WTC11 (cell line): ENCODE measurements at places on chromosomes 5 and 9. TPM values are rescaled to one million over a fixed set of nuclear protein-coding genes. Genes with fewer than 3 reads are reported as not detected.

DNA sequence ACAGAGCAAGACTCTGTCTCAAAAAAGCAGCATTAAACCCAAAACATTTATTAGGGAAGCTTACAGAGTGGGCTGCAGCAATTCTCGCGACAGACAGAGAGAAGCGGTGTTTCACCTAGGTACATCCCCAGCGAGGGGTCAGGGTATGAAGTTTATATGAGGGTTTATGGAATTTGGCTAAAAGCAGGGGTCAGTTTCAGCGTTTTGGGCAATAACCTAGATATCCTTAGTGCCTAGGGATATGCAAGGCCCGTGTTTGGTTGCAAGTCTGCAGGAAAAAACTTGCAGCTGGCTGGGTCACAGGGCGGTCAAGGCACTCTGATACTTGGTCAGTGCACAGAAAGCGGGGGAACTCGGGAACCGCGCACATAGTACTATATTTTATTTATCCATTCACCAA is 649 bp upstream of the GLE1 start:
- no peak overlapping the region for H3K27ac ChIP-seq
- peak overlapping the region; percentile 99 for H3K4me3 ChIP-seq
- peaks cover 11% of the 10 kb centered on the region for H3K4me1 ChIP-seq
- no peak for DNase-seq
- H3K27me3 ChIP-seq = no peaks in the 10 kb centered on the region

DNA sequence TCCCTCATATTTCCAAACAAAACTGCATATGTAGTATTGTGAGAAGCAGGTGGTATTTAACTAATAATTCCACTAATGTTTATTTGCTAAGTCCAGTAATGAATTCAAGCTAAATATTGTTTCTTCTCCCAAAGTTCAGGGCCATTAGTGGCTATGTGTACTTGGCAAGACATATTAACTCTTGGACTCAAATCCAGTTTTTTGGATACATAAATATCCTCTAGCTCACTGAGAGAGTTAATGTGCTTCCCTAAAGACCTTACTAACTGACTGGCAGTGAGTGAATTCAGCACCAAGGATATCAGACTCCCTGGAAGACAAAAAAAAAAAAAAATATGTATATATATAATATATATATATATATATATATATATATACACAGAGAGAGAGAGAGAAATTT is 214.1 kb downstream of the RAB3C start:
- peaks cover 40% of the 10 kb centered on the region for H3K4me1 ChIP-seq
- no peak overlapping the region for H3K4me3 ChIP-seq
- H3K36me3 ChIP-seq = no peaks in the 10 kb centered on the region
- H3K27ac ChIP-seq = no peak overlapping the region

DNA sequence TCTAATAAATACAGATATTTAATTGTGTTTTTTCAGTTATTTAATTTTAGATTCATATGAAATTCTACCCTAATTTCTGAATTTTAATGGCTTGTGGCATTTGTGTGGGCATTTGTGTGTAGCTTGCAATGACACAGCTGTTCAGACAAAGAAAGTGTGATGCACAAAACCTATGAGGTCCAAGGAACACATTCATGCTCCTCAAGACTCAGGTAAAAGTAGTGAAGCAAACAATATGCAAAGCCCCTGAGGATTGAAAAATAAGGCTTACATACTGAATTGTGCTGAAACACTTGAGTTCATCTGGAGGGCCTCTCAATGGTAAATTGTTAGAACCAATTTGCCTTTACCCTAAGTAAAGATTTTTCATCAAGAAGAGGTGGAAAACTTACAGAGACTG is 28.1 kb downstream of the IL7R start:
- no peaks in the 10 kb centered on the region; the same call in 1 of the 2 replicates for H3K27me3 ChIP-seq
- no peak overlapping the region for H3K4me3 ChIP-seq
- H3K4me1 ChIP-seq = no peaks in the 10 kb centered on the region
- no peak overlapping the region for H3K27ac ChIP-seq

GRCh38 chr5:41071242-41071641 is at the start of gene MROH2B:
Gene MROH2B, minus strand, starts transcription at chr5:41071342. Its CDS starts 490 bp downstream, at chr5:41070852.
- no peak for DNase-seq
- H3K4me1 ChIP-seq = peaks cover 7% of the 10 kb centered on the region
- no peaks in the 10 kb centered on the region for H3K27me3 ChIP-seq
- no peak within 1 kb of the TSS for H3K4me3 ChIP-seq
- peaks cover 2% of the 10 kb centered on the region; the same call in 1 of the 2 replicates for H3K36me3 ChIP-seq

GRCh38 chr9:105242062-105242461 is 2.4 kb upstream of the SLC44A1 start:
- peak overlapping the region; percentile 89 for H3K27ac ChIP-seq
- DNase-seq = no peak
- H3K4me3 ChIP-seq = peak overlapping the region; percentile 47
- no peaks in the 10 kb centered on the region for H3K27me3 ChIP-seq
- no peaks in the 10 kb centered on the region for H3K36me3 ChIP-seq

DNA sequence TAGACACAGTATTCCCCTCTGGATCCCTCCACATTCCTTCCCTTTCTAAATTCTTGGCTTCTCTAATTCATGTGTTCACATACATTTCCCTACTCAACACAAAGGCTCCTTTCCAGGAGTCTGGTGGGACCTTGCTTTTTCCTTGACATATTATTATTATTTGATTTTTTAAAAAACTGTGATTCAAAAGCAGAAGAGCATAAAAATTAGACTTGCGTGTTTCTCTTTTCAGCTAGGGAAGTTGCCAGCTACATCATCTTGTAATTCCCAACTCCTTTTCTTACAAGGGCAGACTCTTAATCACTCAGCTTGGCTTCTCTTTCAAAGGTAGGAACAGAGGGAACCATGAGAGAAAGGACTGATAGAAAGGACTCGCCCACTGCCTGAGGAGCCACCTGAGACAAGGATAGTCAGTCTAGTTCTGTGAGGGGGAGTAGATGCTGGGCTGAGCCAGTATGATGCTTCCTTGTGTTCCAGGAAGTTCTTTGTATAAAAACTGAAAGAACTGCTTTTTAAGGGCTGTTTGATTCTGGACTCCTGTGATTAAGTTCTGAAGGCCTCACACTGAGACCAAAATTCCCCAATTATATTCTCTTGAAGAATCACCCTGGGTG is 51.0 kb upstream of the DPYSL3 start:
- H3K4me1 ChIP-seq = peaks cover 73% of the 10 kb centered on the region
- no peaks in the 10 kb centered on the region for H3K27me3 ChIP-seq
- H3K4me3 ChIP-seq = peak overlapping the region; percentile 67
- H3K36me3 ChIP-seq = peaks cover 36% of the 10 kb centered on the region

GRCh38 chr5:92678640-92679039 is 902.4 kb downstream of the NR2F1-AS1 start:
- H3K36me3 ChIP-seq = no peaks in the 10 kb centered on the region
- H3K4me3 ChIP-seq = no peak overlapping the region
- H3K27ac ChIP-seq = no peak overlapping the region
- no peaks in the 10 kb centered on the region for H3K27me3 ChIP-seq
- H3K4me1 ChIP-seq = peaks cover 5% of the 10 kb centered on the region

GRCh38 chr9:117936185-117937130 is 232.3 kb downstream of the TLR4 start:
- H3K27me3 ChIP-seq = no peaks in the 10 kb centered on the region; the same call in 1 of the 2 replicates
- H3K4me3 ChIP-seq = no peak overlapping the region
- no peak overlapping the region for H3K27ac ChIP-seq
- H3K36me3 ChIP-seq = peaks cover 2% of the 10 kb centered on the region; the same call in 1 of the 2 replicates
- H3K4me1 ChIP-seq = 0 out of 2 replicates have a peak, but pooled peaks cover 4% of the 10 kb centered on the region
- DNase-seq = no peak

GRCh38 chr9:115730396-115730795 is 423.2 kb upstream of the PAPPA start:
- H3K27me3 ChIP-seq = no peaks in the 10 kb centered on the region
- DNase-seq = no peak
- no peak overlapping the region for H3K4me3 ChIP-seq
- H3K27ac ChIP-seq = no peak overlapping the region
- peaks cover 8% of the 10 kb centered on the region for H3K4me1 ChIP-seq

- peaks cover 12% of the 10 kb centered on the region for H3K4me1 ChIP-seq
- no peaks in the 10 kb centered on the region for H3K27me3 ChIP-seq
- DNase-seq = no peak
- no peak overlapping the region for H3K4me3 ChIP-seq
- H3K27ac ChIP-seq = no peak overlapping the region
Observed at GRCh38 chr9:108543251-108543778, 312.5 kb downstream of the ACTL7B start.

- H3K27ac ChIP-seq = peak overlapping the region; percentile 78
- peaks cover 10% of the 10 kb centered on the region for H3K36me3 ChIP-seq
- peaks cover 61% of the 10 kb centered on the region for H3K4me1 ChIP-seq
- H3K4me3 ChIP-seq = no peak overlapping the region
- no peaks in the 10 kb centered on the region for H3K27me3 ChIP-seq
Observed at GRCh38 chr5:112983363-112983762, 6.8 kb downstream of the DCP2 start.

DNA sequence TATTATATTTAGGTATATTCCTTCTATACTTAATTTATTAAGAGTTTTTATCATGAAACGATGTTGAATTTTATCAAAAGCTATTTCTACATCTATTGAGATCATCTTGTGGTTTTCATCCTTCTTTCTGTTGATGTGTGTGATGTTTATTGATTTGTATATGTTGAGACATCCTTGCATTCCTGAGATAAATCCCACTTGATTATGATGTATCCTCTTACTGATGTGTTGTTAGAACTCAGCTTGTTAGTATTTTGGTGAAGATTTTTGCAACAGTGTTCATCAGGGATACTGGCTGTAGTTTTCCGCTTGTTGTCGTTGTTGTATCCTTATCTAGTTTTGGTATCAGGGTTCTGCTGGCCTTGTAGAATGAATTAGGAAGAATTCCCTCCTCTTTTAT is 213.6 kb downstream of the GDNF start:
- no peak overlapping the region for H3K4me3 ChIP-seq
- H3K27me3 ChIP-seq = no peaks in the 10 kb centered on the region
- peaks cover 26% of the 10 kb centered on the region for H3K36me3 ChIP-seq
- H3K27ac ChIP-seq = no peak overlapping the region
- no peak for DNase-seq
- no peaks in the 10 kb centered on the region for H3K4me1 ChIP-seq

DNA sequence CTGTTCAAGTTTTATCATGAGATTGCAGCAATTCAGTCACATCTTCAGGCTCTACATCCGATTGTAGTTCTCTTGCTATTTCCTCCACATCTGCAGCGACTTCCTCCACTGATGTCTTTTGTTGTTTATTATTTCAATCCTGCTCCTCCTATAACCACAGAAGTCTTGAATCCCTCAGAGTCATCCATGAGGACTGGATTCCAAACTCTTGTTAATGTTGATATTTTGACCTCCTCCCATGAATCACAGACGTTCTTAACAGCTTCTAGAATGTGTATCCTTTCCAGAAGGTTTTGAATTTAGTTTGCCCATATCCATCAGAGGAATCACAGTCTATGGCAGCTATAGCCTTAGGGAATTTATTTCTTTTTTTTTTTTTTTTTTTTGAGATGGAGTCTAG is 3.6 kb downstream of the FBXO38 start:
- H3K4me1 ChIP-seq = peaks cover 39% of the 10 kb centered on the region
- no peak for DNase-seq
- H3K27me3 ChIP-seq = no peaks in the 10 kb centered on the region
- no peak overlapping the region for H3K4me3 ChIP-seq
- H3K27ac ChIP-seq = no peak overlapping the region

DNA sequence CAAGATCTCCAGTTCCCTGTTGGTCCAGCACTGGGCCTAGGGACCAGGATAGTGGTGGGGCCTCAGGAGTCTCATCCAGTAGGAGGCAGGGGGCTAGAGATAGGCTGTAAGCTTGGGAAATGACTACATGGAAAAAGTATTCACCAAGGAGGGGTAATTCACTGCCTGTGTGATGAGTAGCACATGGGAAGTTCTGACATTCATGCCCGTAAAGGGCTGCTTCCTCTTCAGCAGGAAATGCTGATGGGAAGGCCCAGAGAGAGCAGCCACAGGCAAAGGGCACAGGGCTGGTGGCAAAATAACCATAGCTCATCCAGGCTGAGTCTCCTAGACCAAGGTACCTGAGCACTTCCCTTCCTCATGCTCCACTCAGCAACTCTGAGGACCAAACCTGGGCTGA is 23.1 kb upstream of the FRRS1L start:
- peaks cover 7% of the 10 kb centered on the region for H3K4me1 ChIP-seq
- no peak for DNase-seq
- no peak overlapping the region for H3K4me3 ChIP-seq
- H3K36me3 ChIP-seq = no peaks in the 10 kb centered on the region
- H3K27me3 ChIP-seq = peaks cover 3% of the 10 kb centered on the region; the same call in 1 of the 2 replicates
- H3K27ac ChIP-seq = no peak overlapping the region

GRCh38 chr9:5800969-5801738 is 31.8 kb downstream of the ERMP1 start:
- peaks cover 20% of the 10 kb centered on the region for H3K36me3 ChIP-seq
- DNase-seq = no peak
- no peaks in the 10 kb centered on the region for H3K4me1 ChIP-seq
- no peak overlapping the region for H3K4me3 ChIP-seq
- H3K27ac ChIP-seq = no peak overlapping the region

GRCh38 chr9:133520121-133520835 is 4.5 kb downstream of the MYMK start:
- DNase-seq = no peak
- H3K4me3 ChIP-seq = no peak overlapping the region
- no peaks in the 10 kb centered on the region for H3K4me1 ChIP-seq
- no peak overlapping the region for H3K27ac ChIP-seq
- no peaks in the 10 kb centered on the region for H3K36me3 ChIP-seq
- H3K27me3 ChIP-seq = no peaks in the 10 kb centered on the region

GRCh38 chr5:178177569-178177968 is 9.6 kb downstream of the GMCL2 start:
- H3K4me1 ChIP-seq = peaks cover 46% of the 10 kb centered on the region
- DNase-seq = peak; percentile 43
- peak overlapping the region; percentile 60; the same call in 1 of the 2 replicates for H3K27ac ChIP-seq
- no peak overlapping the region for H3K4me3 ChIP-seq
- peaks cover 2% of the 10 kb centered on the region; the same call in 1 of the 2 replicates for H3K36me3 ChIP-seq

- H3K27ac ChIP-seq = no peak overlapping the region
- no peak for DNase-seq
- H3K27me3 ChIP-seq = 0 out of 2 replicates have a peak, but pooled peaks cover under 1% of the 10 kb centered on the region
- H3K4me3 ChIP-seq = no peak overlapping the region
- peaks cover 3% of the 10 kb centered on the region; the same call in 1 of the 2 replicates for H3K4me1 ChIP-seq
- no peaks in the 10 kb centered on the region for H3K36me3 ChIP-seq
Observed at GRCh38 chr5:97501286-97501964, 318.4 kb upstream of the RIOK2 start.

The EHMT1 gene
- 152 to 170 TPM (median 154 TPM) in 3 replicates for total RNA-seq

The FAM163B gene
- total RNA-seq = 2.0 to 3.1 TPM (median 2.7 TPM) in 3 replicates

The BARHL1 gene
- total RNA-seq = 0.15 to 0.16 TPM in 2 of 3 replicates, not detected in the other

The LRRC19 gene
- total RNA-seq = not detected in 3 replicates

The FOXD4L3 gene
- not detected in 3 replicates for total RNA-seq

The PCDHA3 gene
- 3.3 to 3.4 TPM (median 3.3 TPM) in 3 replicates for total RNA-seq

The GARNL3 gene
- total RNA-seq = 17.8 to 22.4 TPM (median 20.3 TPM) in 3 replicates

The KIAA0825 gene
- total RNA-seq = 1.3 to 1.6 TPM (median 1.5 TPM) in 3 replicates

The INSYN2B gene
- total RNA-seq = not detected in 3 replicates
